Stimulated activated CD8-positive, alpha-beta memory T cell treated with anti-CD3 and anti-CD28 coated beads, Interleukin-7, amount 100 ng/mL, for 1 hour (primary cell): ENCODE measurements at places on chromosomes 12 and 14.

DNA sequence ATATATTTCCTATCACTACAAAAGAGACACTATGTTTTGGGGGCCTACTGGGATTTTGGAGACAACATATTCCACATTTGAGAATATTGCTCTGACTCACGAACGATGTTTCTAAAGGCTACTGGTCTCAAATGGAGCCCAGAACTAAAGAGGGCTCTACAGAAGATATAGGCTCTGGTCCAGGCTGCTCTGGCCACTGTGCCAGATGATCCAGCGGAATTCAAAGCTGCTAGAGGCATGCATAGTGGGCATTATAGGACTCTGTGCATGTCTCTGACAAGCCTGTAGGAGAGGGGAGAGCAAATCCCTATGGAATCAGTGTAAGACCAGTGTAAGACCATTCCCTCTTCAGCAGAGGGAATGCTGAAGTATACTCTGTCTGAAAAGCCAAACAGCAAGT lies 4.1 kb downstream of the TAS2R30 start:
- no peak for DNase-seq

- DNase-seq: no peak
Measured at GRCh38 chr14:89613260-89614008, 196.4 kb upstream of the FOXN3 start.

DNA sequence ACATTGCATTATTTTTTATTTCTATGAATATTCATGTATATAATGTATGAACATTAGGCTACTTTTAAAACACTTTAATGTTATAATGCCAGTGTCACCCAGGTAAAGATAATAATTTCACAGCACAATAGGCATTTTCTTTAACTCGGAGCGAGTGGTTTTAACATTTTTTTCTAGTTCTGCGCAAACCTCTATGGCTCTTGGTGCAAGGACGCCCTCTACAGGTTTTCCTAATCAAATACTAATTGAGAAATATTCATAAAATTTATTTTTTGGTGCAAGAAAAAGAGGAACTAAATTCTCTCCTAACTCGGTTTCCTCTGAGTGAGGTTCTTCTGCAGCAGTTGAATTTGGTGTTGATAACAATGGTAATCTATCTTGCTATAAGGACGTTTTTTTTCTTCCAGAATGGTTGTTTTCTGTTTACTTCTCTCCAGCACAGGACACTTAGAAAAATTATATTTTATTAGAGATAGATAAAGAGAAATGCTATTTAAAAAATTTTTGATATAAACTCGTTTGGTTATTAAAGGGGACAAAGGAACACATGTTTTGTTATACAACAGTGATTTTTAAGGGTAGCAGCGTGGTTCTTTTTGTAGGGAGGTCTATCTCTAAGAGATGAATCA lies 2.4 kb upstream of the WIF1 start:
- DNase-seq: no peak

DNA sequence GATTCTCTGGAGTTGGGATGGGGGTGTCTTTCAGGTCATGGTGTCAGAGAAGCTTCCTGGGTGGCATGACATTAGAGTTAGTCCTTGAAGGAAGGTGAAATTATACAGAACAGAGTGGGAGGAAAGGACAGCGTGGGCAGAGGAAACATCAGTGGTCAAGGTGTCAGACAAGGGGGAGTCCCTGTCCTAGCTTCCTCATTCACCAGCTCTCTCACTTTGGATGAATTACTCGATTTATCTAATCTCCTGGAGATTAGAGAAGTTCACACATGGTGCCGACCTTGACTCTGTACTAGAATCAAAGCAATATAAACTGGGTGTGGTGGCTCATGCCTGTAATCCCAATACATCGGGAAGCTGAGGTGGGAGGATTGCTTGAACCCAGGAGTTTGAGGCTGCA lies 492.9 kb downstream of the VRK1 start:
- DNase-seq: no peak

- DNase-seq: no peak
Measured at GRCh38 chr12:128789356-128789929, 34.3 kb downstream of the SLC15A4 start.

DNA sequence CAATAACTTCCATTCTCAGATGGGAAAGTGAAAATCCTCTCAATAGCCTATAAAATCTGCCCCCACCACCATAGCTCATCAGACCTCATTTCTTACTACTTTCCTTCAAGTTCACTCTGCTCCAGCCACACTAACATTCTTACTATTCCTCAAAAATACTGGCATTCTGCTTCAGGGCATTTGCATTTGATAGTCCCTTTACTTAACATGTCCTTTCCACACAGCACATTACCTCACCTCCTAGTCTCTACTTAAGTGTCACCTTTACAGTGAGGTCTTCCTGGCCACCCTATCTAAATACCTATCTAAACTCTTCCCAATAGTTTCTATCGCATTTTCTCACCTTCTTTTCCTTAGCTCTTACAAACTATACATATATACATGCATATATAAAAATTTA lies 6.8 kb downstream of the EML5 start:
- no peak for DNase-seq
